Naive thymus-derived CD4-positive, alpha-beta T cell (primary cell): ENCODE measurements at places on chromosomes 6 and 20. TPM values are rescaled to one million over a fixed set of nuclear protein-coding genes. Genes with fewer than 3 reads are reported as not detected.

DNA sequence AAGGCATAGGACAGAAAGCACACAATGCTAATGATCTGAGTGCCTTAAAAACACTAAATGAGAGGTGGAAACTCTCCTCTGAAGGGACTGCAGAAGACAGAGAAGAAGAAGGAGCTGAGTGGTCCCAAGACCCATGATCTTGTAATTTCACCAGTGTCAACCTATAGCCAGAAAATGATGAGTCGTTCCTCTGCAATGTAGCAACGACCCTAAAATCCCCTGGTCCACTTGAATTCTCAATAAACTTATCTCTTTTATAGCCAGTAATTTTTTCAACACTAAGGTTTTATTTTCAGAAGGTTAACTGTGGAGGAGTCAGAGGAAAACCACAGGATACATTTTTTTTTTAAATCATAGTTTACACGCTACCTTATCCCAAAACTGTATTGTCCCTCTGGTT, 490.6 kb upstream of the MARCKS start:
- H3K4me3 ChIP-seq: no peak overlapping the region
- H3K4me1 ChIP-seq: no peaks in the 10 kb centered on the region
- no peak for DNase-seq
- H3K36me3 ChIP-seq: no peaks in the 10 kb centered on the region

- no peaks in the 10 kb centered on the region for H3K27me3 ChIP-seq
- H3K4me3 ChIP-seq: no peak overlapping the region
- no peaks in the 10 kb centered on the region for H3K36me3 ChIP-seq
These were observed 69.0 kb downstream of the DTNBP1 start for GRCh38 chr6:15593798-15594197.

- no peaks in the 10 kb centered on the region for H3K36me3 ChIP-seq
- no peak overlapping the region for H3K27ac ChIP-seq
- no peaks in the 10 kb centered on the region for H3K27me3 ChIP-seq
- DNase-seq: no peak
- H3K4me3 ChIP-seq: no peak overlapping the region
These were observed 110.4 kb downstream of the RIN2 start for GRCh38 chr20:19868441-19868840.

- no peaks in the 10 kb centered on the region for H3K36me3 ChIP-seq
- DNase-seq: no peak
- no peaks in the 10 kb centered on the region for H3K4me1 ChIP-seq
- H3K27me3 ChIP-seq: no peaks in the 10 kb centered on the region
- no peak overlapping the region for H3K4me3 ChIP-seq
These were observed 25.2 kb downstream of the TBX18 start for GRCh38 chr6:84738996-84739865.

Gene EYA4
- total RNA-seq: not detected in 2 replicates

Gene OPN5
- not detected for total RNA-seq

Gene SIRPB1
- 14.6 TPM for total RNA-seq

GRCh38 chr20:634148-634925, 18.7 kb downstream of the SRXN1 start:
- no peak for DNase-seq
- no peaks in the 10 kb centered on the region for H3K4me1 ChIP-seq
- no peaks in the 10 kb centered on the region for H3K27me3 ChIP-seq
- H3K4me3 ChIP-seq: no peak overlapping the region

Gene PTK6
- 0.76 and 0.82 TPM in 2 replicates for total RNA-seq

DNA sequence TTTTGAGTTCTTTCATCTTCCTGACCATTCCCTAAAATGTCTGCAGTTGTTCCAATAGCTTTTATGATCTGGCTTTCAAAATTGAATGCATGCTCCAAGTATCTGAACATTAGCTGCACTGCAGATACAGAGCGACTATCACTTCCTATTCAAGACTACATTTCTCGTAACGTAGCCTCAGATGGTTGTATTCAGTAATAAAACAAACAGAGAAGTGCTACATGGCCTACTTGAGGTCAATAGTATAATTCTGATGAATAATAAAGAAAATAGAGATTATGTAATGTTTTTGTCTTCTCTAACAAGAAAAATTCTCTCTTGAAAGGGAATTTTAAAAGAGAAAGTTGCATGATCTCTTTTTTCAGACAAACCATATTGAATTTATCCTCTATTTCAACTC, 333.9 kb upstream of the IRAK1BP1 start:
- H3K36me3 ChIP-seq: no peaks in the 10 kb centered on the region
- no peak for DNase-seq
- H3K4me3 ChIP-seq: no peak overlapping the region
- H3K4me1 ChIP-seq: no peaks in the 10 kb centered on the region
- H3K27ac ChIP-seq: no peak overlapping the region

- no peak overlapping the region for H3K4me3 ChIP-seq
- H3K4me1 ChIP-seq: no peaks in the 10 kb centered on the region
- no peak overlapping the region for H3K27ac ChIP-seq
- H3K36me3 ChIP-seq: no peaks in the 10 kb centered on the region
These were observed 221.8 kb upstream of the SOX4 start for GRCh38 chr6:21371676-21372171.

DNA sequence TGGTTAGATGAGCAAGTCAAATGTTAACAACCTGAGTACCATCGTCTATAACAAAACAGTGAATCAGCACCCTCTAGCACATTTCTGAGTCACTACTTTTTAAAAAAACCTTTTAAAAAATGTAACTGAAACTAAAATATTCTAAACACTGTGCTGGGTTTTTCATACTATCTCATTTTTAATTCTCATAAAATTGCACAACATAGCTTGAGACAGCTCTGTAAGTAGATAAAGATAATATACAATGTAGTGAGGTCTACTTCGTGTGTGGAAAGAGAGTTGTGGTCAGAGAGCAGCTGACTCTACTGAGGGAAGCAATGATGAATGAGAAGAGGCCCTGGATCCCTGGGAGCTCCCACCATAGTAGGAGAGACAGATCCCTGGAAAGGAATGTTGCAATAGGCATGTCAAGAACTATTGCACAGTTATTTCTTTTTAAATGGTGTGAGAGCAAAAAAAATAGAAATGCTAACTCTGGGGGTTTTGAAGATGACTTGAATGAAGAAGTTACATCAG, 13.6 kb upstream of the CALHM6 start:
- no peaks in the 10 kb centered on the region for H3K27me3 ChIP-seq
- no peak for DNase-seq
- H3K4me3 ChIP-seq: no peak overlapping the region
- no peak overlapping the region for H3K27ac ChIP-seq
- H3K36me3 ChIP-seq: no peaks in the 10 kb centered on the region

- no peaks in the 10 kb centered on the region for H3K27me3 ChIP-seq
- DNase-seq: no peak
- no peak overlapping the region for H3K27ac ChIP-seq
- no peaks in the 10 kb centered on the region for H3K4me1 ChIP-seq
- no peaks in the 10 kb centered on the region for H3K36me3 ChIP-seq
- no peak overlapping the region for H3K4me3 ChIP-seq
These were observed 36.6 kb upstream of the HIVEP1 start for GRCh38 chr6:11975353-11975977.

GRCh38 chr20:32807706-32808105, 12.0 kb upstream of the MAPRE1 start:
- no peaks in the 10 kb centered on the region for H3K4me1 ChIP-seq
- no peaks in the 10 kb centered on the region for H3K36me3 ChIP-seq
- DNase-seq: no peak
- H3K4me3 ChIP-seq: no peak overlapping the region

- no peaks in the 10 kb centered on the region for H3K36me3 ChIP-seq
- DNase-seq: no peak
- no peak overlapping the region for H3K27ac ChIP-seq
- H3K27me3 ChIP-seq: no peaks in the 10 kb centered on the region
These were observed 30.9 kb downstream of the RSPH3 start for GRCh38 chr6:158969148-158969547.

GRCh38 chr20:37270576-37271420, 9.2 kb upstream of the GHRH start:
- no peak overlapping the region for H3K4me3 ChIP-seq
- H3K27ac ChIP-seq: no peak overlapping the region

DNA sequence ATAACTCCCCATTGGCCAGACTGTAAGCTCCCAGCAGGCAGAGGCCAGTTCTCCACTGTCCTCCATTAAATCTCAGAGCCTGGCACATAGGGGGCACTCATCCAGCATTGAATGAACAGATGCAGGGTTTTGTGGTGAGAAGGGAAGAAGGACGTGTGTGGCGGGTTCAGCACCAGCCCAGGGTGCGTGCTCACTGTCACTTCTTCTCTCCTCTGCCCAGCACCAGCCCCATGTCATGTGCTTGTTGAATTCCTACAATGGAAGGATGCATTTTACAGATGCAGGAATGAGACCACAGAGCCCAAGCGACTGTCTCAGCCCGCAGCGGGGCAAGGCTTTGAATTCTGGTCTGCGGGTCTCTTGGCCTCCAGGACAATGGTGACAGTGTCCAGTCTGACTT, 149.9 kb downstream of the CEBPB start:
- no peaks in the 10 kb centered on the region for H3K27me3 ChIP-seq
- H3K4me3 ChIP-seq: no peak overlapping the region
- H3K36me3 ChIP-seq: no peaks in the 10 kb centered on the region
- DNase-seq: no peak
- H3K27ac ChIP-seq: no peak overlapping the region

DNA sequence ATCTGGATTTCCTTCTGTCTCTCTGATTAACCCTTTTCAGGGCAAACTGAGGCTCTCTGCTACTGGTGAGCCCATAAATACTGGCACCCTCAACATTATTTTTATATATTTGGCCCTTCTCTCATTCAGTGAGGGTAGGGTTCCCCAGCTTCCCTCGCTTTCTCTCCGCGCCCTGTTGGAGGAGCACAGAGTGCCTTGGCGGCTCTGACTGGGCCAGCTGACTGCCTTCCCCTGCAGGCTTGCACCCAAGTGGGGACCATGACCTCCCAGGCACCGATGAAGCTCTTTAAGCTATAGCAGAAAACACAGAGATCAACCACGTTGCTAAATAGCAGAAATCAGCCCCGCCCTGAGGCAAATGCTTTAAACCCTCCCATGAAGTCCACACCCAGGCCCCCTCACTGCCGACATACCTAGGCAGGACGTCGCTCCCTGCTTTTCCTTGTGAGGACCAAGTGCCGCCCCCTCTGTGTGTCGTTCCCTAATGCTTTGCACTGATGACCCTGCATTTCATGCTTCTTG, 105.0 kb downstream of the HUS1B start:
- H3K27ac ChIP-seq: no peak overlapping the region
- no peak for DNase-seq
- no peaks in the 10 kb centered on the region for H3K27me3 ChIP-seq
- no peak overlapping the region for H3K4me3 ChIP-seq

GRCh38 chr20:41137614-41138474, 501 bp downstream of the PLCG1 start:
- no peaks in the 10 kb centered on the region for H3K36me3 ChIP-seq
- DNase-seq: peak; percentile 72
- H3K27me3 ChIP-seq: no peaks in the 10 kb centered on the region
- H3K4me1 ChIP-seq: peaks cover 49% of the 10 kb centered on the region
- peak overlapping the region; percentile 91 for H3K27ac ChIP-seq

DNA sequence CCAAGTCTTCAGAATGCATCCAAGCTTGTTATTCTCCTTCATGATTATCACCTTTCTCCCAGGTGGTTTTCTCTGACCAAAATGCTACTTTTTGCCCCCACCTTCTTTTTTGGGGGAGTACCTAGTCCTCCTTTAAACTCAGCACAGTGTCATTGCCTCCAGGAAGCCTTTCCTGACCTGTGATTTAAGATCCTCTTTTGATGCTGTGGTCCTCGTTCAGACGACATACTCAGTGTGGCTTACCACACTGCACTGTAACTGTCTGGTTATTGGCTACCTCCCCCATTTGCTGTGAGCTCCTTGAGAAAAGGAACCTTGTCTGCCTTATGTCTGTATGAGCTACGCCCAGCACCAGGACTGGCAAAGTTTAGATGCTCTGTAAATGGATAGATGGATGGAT, 14.6 kb downstream of the SAYSD1 start:
- no peaks in the 10 kb centered on the region for H3K27me3 ChIP-seq
- H3K4me3 ChIP-seq: no peak overlapping the region
- peaks cover 15% of the 10 kb centered on the region for H3K36me3 ChIP-seq
- no peak overlapping the region for H3K27ac ChIP-seq
